ENCODE measurements at places on chromosomes 2 and 18.

DNA sequence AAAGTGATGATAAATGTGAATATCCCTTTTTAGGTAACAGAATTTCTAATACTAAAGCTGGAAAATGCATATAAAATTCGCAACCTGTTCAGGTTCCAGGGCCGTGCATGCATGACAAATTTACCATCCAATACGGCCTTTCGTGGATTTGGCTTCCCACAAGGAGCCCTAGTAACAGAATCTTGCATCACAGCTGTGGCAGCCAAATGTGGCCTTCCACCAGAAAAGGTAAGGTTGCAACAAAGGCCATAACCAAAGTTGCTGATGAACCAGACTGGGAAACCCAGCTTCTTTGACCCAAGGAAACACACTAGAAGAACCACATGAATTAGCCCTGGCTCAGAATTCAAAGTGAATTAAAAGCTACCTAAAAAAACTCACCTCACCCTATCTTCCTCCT, 49.6 kb upstream of the BZW1 start:
- no peak for DNase-seq

DNA sequence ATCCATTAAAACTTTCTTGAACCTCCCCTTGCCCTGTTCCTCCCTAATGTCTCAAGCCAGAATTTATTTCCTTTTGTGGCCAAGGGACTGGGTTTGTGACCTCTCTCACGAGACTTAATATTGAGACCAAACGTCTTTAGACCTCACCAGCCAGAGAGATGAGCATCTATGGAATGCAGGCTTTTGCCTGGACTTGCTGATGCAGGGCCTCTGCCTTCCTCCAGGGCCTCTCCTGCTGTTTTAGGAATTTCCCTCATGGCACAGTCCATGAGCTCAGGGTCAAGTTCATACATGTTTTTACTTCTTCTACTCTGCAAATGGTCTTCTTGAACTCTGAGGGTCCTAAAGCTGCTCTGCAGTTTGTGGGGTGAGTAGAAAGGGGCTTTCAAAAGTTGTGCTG, 22.3 kb downstream of the IL1B start:
- no peak for DNase-seq

- no peak for DNase-seq
Observed at GRCh38 chr2:178247250-178247649, 52.9 kb downstream of the OSBPL6 start.

DNA sequence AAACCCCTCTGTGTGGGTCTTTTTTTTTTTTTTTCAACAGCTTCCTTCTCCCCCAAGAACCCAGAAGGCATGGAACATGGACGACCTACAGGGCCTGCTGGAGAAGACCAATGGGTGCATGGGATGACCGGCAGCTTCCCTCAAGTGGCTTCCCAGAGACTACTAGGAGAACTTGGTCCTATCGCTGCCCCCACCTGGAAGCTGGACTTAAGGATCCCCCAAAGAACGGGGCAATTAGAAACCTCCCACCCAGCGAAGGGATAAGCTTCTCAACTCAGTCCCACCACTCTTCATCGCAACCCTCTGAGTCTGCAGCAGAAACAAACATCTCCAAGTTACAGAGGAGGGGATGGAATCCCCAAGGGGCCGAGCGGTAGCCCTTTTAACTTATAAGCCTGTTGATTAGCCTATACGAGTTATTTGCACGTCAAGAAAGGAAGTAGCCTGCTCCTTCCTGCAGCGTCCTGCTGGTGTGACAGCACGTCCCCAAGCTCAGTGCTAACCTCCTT, 1.4 kb downstream of the ACTR1B start:
- no peak for DNase-seq

DNA sequence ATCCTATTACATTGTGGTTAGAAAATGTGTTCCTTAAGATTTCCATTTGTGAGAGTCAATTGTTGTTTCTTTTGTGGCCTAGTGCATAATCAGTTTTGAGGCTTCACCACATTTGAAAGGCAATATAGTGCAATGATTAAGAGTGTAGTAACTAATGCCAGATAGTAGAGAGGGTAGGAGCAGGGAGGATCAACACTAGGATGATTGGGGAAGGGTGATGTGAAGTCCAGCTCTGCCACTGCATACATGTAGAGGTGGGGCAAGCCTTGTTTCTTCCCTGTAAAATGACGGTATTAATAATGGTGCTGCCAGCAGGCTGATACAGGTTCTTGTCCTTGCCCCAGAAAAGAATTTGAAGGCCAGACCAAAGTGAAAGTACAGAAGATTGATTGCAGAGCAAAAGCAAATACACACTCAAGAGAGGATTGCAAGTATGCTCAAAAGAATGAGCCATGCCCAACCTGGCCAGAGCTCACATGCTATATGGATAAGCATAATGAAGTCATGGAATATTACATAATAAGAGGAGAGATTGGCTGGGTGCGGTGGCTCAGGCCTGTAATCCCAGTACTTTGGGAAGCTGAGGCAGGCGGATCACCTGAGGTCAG, 8.0 kb downstream of the SP100 start:
- DNase-seq = no peak

DNA sequence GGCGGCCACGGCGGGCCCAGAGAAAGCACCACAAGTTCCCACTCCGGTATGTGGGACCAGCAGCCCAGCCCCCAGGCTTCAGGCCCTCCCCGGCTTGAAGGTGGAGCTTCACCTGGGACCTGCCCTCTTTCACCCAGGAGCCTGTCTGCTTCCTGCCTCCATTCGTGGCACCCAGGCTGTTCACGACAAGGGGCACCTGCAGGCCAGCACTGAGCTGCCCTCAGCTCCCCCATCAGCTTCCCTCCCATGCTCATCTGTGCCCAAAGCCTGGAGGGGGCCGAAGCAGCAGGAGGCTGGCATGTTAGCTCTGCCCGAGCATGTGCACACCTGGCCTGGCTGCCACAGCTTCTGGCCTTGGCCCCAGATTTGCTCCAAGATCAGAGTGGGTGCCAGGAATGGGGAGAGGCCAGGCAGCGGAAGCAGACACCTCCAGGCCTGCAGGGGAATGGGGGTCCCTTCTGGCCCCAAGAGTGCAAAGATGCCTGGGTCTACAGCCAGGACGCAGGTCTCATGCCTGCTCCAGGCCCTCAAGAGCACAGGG, 312.4 kb upstream of the SYT4 start:
- DNase-seq = no peak

GRCh38 chr2:25115902-25116301, 52.5 kb downstream of the POMC start:
- no peak for DNase-seq

DNA sequence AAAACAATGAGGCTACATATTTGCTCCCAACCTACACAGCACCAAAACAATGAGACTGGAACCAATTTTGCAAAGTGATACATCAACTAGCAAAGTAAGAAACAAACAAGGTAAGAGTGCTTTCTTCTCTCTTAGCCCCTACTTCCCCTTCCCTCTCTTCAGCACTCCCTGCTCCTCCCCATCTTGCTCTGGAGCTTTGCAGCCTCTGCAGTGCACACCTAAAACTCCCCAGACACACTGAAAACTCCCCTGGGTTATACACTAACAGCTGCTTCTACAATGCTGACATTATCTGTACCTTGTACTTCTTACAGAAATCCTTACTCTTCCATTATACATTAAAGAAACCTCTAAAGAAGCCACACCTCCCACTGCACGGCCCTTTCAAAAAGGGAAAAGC, 93.7 kb downstream of the RBMS1 start:
- no peak for DNase-seq

All from NCI-H1048 (cell line).